ENCODE measurements at places on chromosomes 5 and 9.

GRCh38 chr5:136108180-136108611 lies 24.4 kb upstream of the SMAD5 start:
- no peak for DNase-seq

GRCh38 chr5:108232805-108233204 lies 149.1 kb downstream of the FBXL17 start:
- DNase-seq: no peak

- no peak for DNase-seq
Measured at GRCh38 chr5:1808439-1808838, 7.2 kb downstream of the NDUFS6 start.

DNA sequence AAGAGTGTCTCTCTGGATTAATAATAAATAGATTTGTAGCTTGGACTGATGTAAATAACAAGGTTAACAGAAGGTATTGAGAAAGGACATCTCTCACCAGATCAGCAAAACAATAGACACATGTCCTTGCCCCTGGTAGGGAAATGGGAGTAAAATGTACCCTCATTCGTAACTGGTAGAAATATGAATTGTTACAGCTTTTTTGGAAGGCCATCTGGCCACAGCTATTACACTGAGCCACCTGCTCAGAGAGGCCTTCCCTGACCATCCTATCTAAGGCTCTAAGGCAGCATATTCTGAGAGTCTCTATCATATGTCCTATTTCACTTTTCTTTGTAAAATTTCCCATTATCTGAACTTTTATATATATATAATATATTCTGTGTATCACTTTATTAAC lies 129.1 kb upstream of the MAP1B start:
- no peak for DNase-seq

DNA sequence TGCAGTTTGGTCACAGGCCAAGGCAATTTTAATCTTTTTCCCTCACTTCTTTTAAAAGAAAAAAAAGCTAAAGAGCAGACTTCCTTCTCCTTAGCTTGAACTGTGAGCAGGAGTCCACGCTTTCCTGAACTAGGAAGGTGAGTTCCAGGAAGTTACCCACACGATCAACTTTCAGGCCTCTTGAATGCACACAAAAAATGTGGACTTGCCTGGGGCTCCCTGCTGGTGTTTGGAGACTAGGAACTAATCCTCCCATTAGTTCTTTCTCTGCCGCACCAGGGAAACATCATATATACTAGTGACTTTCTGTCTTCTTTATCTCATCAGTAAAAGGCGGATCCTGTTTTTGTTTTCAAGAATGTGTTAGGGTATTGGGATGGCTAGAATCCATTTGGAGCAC lies 240.0 kb downstream of the GOLPH3 start:
- no peak for DNase-seq

GRCh38 chr9:77697238-77697984 lies 49.3 kb upstream of the GNA14 start:
- no peak for DNase-seq

- DNase-seq: no peak
Measured at GRCh38 chr5:88872971-88873370, 10.0 kb downstream of the MEF2C start.

DNA sequence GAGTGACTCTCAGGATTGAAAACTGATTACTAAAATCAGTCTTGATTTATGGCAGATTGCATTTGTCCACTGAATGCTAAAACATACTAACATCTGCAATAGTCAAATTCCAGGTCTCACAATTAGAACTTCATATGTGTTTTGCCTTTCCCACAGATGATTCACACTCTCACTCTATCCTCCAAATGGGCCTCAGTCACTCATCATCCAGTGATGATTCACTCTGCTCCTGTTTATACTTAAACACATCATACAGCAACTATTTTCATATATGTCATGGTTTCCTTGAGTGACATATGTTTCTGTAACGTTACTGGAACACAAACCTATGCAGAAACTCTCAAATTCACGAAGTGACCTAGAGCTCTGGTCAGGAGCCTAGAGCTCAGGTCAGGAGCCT lies 512.9 kb downstream of the HINT1 start:
- DNase-seq: no peak

GRCh38 chr5:150649108-150650020 lies 8.9 kb downstream of the SYNPO start:
- DNase-seq: no peak

GRCh38 chr5:118461436-118461835 lies 526.9 kb downstream of the DTWD2 start:
- DNase-seq: no peak

DNA sequence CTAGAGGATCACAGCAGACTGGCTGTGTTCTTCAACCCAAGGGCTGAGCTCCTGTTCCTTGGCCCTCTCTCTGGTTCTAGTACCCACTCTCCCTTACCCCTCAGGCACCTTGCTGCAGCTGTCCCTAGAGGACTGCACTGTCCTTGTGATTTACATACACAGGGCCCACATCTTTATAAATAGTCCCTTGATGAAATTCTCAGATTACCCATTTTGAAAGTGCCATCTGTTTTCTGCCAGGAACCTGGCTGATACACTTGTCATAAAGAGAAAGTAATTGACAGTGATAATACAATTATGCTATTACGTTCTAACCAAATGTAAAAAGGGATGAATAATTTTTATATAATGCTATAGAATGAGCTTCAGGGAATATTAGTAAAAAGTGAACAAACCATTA lies 16.5 kb upstream of the SPARC start:
- no peak for DNase-seq

- no peak for DNase-seq
Measured at GRCh38 chr9:86341007-86341491, 13.2 kb downstream of the TUT7 start.

DNA sequence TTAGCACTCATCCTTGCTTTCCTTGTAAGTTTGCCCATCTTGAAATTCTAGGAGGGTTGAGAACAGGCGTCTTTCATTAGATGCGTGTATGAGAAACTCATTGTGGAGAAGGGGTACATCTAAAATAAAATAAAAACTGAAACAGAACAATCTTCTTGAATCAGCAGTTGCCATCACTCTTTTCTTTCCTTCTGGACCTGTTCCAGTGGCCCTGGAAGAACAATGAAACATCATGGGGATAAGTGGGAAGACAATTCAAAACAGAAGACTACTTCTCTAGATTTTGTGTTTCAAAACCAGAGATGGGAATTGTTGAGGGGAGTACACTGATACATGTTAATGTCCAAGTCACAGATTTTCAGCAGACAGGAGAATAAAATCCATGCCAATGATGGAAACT lies 59.9 kb downstream of the SLC1A3 start:
- no peak for DNase-seq

DNA sequence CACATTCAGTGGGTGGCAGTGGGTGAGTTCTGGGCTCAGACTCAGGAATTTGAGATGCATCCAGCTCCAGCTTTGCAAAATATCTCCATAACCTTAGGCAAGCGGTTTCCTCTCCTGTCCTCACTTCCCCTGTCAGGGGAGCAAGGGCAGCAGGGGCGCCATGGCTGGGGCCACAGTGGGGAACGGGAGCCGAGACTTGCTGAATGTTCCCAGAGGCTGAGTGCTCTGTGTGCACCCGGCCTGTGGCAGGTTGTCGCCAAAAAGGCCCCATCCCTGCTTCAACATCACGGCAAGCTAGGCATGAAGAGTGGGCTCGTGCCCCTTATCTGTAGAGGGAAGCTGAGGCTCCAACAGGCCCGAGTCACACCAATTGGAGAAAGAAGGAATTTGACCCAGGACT lies 268.8 kb downstream of the NSG2 start:
- DNase-seq: no peak

DNA sequence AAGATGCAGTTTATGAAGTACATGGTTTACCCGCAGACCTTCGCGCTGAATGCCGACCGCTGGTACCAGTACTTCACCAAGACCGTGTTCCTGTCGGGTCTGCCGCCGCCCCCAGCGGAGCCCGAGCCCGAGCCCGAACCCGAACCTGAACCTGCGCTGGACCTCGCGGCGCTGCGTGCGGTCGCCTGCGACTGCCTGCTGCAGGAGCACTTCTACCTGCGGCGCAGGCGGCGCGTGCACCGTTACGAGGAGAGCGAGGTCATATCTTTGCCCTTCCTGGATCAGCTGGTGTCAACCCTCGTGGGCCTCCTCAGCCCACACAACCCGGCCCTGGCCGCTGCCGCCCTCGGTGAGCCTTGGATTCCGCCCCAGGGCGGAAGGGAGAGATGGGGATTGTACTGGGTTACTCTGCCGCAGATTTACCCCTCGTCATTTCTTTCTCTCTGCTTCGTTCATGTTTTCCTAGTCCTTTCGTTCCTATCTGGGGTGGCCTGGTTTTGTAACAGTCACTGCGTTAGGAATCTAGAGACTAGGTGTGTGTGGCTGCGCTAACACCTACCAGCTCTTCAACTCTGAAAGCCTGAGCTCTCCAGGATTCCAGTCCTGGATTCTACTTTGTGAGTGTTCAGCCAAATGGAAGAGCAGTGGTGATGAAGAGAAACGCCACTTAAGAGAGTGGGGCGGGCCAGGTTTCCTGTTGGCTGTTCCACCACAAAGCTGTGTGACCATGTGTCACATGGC lies 638 bp downstream of the MRPS30 start:
- peak; percentile 29 for DNase-seq

- DNase-seq: no peak
Measured at GRCh38 chr5:135703016-135703550, 124.3 kb upstream of the CXCL14 start.

DNA sequence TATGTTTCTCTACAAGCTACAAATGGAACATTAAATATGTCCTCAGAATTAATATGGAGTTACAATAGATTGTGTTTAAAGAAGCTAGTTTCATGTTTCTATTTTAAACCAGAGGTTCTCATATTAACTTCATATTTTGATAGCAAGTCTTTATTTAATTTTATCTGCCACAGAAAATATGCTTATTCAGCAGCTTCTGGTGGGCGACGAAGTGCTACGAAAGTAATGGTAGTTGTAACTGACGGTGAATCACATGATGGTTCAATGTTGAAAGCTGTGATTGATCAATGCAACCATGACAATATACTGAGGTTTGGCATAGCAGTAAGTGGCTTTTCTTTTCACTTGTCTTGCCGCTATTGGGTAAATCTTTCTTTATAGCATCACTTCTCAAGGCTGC lies 54.2 kb downstream of the MOCS2 start:
- DNase-seq: no peak

- no peak for DNase-seq
Measured at GRCh38 chr5:154625031-154625430, 130.1 kb upstream of the LARP1 start.

GRCh38 chr9:20286969-20287368 lies 335.3 kb downstream of the MLLT3 start:
- DNase-seq: no peak

DNA sequence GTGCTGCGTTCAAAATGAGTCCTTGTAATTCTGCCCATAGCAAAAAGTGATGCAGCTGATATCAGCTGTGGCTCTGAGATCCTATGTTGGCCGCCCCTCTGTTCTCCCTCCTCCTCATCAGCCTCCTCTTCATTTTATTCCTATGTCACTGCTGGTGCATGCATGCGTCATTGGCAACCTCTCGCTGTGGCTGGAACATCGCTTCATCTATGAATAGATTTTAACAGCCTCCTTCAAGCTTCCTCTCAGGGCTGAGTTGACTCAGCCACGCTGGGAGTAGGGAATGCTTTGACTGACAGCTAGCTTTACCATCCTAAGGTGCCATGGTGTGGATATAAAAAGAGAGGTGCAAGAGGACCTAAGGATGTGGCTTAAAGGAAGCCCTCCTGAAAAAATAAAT lies 303.5 kb downstream of the PLK2 start:
- no peak for DNase-seq

- DNase-seq: no peak
Measured at GRCh38 chr9:21527579-21527978, 45.5 kb upstream of the IFNE start.

DNA sequence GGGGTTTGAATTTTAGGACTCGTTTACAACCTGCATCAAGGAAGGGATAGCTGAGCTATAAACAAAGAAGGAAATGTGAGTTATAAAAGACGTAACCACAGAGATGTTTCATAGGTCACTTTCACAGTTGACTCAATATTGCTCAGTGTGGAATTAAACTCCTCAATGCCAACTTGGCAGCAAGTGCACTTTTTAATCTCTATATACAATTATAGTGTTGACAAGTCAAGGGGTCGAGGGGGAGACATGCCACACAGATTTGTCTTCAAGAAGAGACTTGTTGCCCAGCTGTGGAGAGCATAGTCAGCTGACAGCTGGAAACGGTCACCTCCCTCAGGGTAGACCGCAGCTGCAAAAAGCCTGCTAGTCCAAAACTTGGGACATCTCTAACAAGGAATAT lies 163.4 kb upstream of the DMAC1 start:
- no peak for DNase-seq

- DNase-seq: no peak
Measured at GRCh38 chr9:68872026-68872501, 141.8 kb downstream of the PRKACG start.

DNA sequence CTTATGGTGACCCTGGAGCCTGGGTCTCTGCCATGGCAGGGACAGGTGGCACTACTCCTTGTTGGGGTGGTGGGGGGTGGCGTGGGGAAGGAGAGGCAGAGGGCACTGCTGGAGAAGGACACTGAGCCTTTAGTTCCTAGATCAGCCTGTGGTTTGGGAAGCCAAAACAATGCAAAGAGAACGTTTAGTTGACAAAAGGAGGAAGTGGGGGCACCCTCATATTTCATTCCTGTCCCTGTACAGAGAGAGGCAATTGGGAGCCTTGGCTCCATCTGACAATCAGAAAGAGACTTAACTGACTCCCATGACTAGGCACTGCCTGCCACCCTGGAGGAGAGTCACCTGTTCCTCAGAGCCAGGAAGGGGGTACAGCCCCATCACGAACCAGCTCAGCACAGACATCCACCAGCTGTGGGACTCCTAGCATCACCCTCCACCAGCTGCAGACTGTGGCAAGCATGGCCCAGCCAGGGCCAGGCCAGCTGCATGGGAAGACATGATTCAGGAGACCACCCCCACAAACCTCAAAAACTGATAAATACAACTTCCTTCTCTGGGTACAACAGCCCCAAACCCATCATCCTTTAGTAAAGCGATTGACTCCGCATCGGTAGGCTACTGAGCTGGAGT lies 257.5 kb downstream of the HSPA4 start:
- no peak for DNase-seq

DNA sequence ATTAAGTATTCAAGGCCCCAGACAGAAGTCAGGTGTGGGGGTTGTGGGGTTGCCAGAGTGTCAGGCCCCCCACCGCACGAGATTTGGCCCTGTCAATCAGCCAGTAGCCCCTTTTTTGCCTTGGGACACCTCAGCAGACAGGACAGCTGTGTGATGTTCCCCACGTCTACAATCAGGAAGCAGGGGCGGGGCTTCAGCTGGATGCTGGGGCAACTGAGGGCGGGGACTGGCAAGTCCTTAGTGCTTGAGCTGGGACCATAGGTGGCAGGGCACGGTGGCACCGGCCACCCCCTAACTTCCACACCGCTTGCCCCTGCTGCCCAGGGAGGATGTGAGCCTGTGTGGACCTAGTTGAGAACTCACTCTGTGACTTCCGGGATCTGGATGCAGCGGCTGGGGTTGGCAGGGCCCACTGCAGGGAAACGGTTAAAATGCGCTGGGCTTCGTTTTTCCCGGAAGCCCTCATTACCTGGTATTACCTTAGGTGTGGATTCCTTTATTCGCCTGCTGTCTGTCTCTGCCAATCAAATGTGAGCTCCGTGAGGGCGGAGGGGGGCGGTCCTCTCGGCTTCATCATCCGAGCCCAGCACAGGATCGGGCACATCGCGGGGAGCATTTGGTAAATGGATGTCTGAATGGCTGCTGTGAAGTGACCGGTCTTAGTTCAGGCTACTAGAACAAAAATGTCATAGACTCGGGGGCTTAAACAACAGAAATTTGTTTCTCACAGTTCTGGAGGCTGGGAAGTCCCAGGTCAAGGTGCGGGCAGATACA lies 7.5 kb upstream of the GTF3C5 start:
- DNase-seq: no peak
